ENCODE measurements at places on chromosomes 6 and 20.

DNA sequence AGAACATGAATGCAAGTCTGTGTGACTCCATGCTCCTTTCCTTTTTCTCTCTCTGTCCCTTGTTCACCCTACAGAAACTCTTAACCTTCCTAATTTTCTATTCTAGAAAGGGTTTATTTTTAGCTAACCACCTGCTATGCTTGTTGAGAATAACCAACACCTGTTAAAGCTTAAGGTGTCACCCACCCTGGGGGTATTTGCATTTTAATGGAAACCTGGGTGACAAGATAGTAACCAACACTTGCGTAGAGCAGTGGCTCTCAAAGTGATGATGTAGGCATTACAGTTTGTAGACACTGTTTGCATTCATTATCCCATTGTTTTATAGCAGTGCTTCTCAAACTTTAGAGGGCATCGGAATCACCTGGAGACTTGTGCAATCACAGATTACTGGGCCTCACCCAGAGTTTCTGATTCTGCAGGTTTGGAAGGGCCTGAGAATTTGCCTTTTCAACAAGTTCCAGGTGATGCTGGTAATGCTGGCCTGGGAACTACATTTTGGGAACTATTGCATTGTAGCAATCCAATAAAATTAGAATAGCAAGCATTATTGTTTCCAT is 114.4 kb upstream of the ARMC2 start:
- no peak for DNase-seq

- DNase-seq = no peak
Observed at GRCh38 chr20:31818376-31818908, 714 bp upstream of the MYLK2 start.

DNA sequence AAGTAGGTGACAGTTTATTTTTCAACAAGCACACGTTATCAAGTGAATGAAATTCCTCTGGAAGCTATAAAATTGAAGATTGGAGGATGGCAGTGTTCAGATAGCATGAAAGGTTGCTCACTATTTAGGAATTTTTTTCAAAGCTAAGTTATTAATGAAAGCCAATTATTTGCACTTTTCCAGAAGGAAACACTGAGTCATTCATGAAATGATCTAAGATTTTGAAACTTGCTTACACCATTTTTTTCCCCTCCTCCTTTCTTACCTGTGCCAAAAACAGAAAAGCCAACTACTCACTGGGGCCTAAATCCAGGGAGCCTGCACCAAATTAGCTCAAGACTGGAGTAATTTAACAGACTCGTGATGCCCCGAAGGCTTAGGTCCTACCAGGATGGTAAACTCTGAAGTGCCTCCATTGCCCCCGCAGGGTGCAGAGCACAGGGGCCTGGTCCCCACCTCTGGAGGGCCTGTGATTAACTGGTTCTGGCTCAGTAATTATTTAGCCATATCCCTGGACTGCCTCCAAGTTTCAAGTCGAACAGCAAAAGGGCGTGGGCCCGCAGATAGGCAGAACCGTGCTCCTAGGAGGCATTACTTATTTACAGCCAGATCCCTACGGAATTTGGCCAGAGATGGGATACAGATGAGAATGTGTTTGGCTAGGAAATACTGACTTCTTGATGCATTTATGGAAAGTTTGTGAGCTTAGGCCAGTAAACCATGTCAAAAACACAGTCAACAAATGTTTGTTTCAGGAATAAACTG is 28.0 kb upstream of the ZNF217 start:
- DNase-seq = peak; percentile 99

- no peak for DNase-seq
Observed at GRCh38 chr20:12581644-12582289, 427.0 kb upstream of the SPTLC3 start.

- no peak for DNase-seq
Observed at GRCh38 chr6:80338201-80338836, 231.8 kb downstream of the BCKDHB start.

GRCh38 chr6:39111280-39111679 is 3.7 kb downstream of the SAYSD1 start:
- DNase-seq = no peak

DNA sequence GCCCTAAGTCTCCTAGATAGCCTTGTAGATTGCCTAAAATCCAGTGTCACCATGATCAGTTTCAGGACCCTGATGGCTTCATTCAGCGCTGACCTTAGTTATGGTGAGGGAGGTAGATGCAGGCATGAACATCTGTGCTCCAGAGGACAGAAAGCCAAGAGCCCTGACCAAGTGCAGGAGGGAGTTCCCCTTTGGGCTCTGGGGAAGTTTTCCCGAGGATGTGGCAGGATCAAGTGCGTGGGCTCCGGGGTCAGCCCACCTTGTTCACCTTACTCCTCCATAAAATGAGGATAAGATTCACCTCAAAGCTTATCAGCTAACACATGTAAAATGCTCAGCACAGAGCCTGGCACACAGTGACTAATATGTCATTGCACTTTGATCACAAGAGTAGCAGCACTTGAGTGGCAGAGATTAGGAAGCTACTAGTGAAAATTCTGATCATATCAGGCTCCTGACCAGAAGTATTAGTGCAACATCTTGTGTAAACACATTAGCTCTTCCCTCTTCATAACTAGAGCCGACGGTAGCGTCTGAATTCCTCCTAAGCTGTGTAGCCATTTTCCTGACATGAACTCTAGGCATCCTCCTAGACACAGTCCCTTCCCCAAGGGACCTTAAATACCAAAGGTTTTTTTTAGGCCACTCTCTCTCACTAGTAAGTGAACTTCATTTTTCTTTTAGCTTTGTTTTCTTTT is 125.2 kb downstream of the SULF2 start:
- DNase-seq = no peak

DNA sequence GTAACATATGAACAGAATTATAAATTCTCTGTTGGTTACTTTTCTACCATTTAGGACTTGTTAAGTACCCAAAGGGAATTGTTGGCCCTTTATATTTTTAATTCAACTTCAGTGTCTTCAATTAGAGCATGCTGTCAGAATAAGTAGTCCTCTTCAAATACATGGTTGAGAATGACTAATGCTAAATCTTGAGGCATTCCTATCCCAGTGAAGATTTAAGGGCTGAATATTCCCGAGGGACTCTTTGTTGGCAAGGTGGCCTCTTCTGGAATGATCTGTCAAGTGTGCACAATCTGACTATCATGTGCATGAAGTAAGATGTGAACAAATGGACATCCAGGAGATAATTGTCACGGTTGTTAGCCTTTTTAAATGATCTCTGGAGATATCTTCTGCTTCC is 421.7 kb downstream of the BMP2 start:
- DNase-seq = no peak

DNA sequence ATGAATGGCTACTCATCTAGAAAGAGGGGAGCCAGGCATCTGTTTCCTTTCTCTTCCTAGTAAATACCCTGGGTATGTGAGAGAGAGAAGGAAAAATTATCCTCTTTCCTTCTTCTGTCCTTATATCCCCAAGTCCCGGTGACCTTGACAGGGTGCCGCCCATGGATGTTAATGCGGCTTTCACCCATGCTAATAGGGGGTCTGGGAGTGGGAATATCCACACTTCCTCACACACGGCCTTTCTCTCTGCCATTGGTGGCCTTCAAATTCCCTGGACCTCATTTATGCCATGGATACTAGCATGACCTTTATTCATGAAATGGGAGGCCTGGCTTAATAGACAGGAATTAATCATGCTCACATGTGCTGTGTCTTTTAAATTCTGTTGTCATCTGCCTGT is 159.0 kb upstream of the NOX3 start:
- no peak for DNase-seq

- peak; percentile 36 for DNase-seq
Observed at GRCh38 chr6:57173056-57173885, 1.1 kb downstream of the BAG2 start.

DNA sequence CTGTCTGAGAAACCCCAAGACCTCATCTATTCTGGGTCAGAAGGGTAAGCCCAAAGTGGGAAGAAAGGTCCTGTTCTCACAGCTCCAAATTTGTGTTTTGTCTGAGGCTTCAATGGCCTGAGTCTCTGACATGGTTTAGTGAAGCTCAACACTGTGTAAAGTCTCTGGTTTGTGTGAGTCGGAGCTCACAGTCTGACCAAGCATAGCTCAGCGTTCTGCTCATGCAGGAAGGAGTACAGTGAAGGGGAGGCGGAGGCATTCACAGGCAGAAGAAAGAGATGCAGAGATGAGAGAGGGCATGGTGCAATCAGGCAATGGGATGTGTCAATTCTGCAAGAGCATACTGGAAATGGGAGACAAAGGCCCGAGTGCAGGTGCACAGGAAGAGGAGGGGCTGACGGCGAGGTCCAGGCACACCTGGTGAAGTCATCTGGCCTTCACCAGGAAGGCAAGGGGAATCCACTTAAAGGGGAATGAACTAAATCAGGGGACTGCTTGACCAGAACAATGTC is 463.0 kb upstream of the AGPAT4 start:
- no peak for DNase-seq

DNA sequence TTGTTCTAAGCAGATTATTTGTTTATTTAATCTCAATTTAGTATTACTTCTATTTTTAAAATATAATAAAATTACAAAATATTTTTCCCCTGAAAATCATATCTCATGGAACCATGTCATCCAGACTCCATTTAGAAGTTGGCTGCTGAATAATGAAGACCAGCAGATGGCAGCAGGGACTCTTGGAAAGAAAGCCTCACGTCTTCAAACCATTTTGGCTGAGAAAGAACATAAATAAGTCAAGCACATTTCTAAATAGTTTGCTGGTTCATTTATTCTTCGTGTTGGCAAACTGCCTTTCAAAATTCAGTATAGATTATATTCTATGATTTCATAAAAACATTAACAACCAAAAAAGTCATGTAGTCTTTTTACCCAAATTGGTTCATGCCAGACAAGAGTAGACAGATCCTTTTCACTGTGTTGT is 71.7 kb downstream of the RCAN2 start:
- DNase-seq = peak; percentile 28

DNA sequence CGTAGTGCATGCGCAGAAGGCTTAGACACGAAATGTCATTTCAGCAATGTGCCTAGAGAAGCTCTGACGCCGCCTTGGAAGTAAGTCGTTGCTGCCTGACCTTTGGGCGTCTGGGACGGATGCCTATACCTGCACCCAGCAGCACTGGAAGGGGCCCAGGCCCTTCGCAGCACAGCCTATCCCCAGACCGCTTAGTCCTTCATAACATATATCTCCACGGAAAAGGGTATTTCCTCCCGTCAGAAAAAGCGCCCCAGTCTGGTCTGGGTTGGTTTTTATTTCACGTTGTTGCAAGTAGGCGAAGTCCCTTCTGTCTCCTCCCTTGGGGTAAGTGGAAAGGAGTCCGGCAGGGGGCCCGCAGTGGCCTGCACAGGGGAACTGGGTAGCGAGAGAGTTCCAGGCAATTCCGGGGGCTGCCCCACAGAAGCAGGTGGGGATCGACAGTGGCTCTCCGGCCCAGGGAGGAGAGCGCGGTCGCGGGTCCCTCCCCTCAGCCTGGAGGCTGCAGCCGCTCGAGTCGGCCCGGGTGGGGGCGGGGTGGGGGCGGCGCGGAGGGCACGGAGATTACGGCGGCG is 559 bp upstream of the EYA4 start:
- no peak for DNase-seq

- DNase-seq = no peak
Observed at GRCh38 chr6:159700970-159701369, 7.9 kb upstream of the SOD2 start.

- DNase-seq = no peak
Observed at GRCh38 chr6:144929262-144929661, 644.1 kb downstream of the UTRN start.

GRCh38 chr6:34114695-34115402 is 31.0 kb downstream of the GRM4 start:
- DNase-seq = no peak

- DNase-seq = no peak
Observed at GRCh38 chr6:32175322-32175710, 568 bp downstream of the AGPAT1 start.

- no peak for DNase-seq
Observed at GRCh38 chr6:136886091-136886490, 36.0 kb upstream of the SLC35D3 start.

GRCh38 chr6:150201772-150202329 is 59.0 kb downstream of the PPP1R14C start:
- DNase-seq = no peak

- DNase-seq = no peak
Observed at GRCh38 chr6:116330511-116330910, 40.2 kb upstream of the DSE start.

GRCh38 chr6:90893400-90893799 is 306.5 kb upstream of the MAP3K7 start:
- DNase-seq = no peak

DNA sequence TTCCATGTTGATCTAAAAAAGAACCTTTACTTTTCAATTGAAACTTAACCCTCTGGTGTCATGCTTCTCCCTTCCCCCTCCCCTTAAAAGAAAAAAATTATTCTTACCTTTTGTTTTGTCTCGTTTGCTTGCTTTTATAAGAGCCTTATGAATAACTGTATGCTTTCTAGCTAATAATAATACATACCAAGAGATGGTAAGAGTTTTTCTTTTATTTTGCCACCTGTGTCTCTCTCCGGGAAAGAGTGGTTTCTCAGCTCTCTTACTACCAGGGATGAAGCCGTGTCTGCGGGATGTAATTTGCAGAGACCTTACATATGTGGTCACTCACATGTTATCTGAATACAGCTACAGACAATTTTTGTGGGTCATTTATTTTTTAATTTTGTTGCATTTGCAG is 7.7 kb downstream of the STX16 start:
- DNase-seq = no peak

- no peak for DNase-seq
Observed at GRCh38 chr6:45003387-45003786, 324.7 kb upstream of the RUNX2 start.

- DNase-seq = no peak
Observed at GRCh38 chr6:155022721-155023120, 27.6 kb downstream of the TIAM2 start.

DNA sequence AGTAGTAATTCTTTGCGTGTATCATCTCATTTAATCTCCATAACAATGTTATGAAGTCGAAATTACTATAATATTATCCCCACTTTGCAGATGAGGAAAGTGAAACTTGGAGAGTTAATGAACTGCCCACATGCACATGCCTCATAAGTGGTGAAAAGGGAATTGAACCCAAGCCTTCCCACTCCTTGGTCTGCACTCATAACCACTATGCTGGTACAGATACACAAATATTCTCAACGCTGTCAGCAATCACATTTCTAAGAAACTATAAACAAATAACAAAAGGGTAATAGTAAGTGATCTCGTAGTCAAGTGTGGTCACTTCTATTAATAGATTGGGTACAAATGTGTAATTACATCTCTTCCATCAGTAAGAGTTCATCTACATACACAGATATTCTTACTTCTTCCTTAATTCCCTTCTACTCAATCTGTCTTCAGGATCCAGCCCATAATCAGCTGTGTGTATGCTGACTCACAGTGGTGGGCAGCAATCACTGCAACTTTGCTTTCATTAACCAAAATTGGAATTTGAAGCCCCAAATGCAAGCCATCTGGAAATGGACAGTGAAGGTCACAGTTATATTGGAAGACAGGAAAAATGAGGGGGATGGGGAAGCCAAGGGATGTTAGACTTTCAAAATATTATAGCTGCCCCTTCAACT is 6.6 kb downstream of the PRSS35 start:
- DNase-seq = no peak
